Activated CD8-positive, alpha-beta memory T cell treated with anti-CD3 and anti-CD28 coated beads for 1 hour (primary cell): ENCODE measurements at places on chromosomes 4 and X.
A peak's percentile ranks its signal among the peaks of the same experiment; 100 is the strongest.

- DNase-seq: no peak
Measured at GRCh38 chrX:153305972-153306371, 15.6 kb downstream of the PNMA6F start.

- DNase-seq: no peak
Measured at GRCh38 chr4:109614015-109614414, 54.0 kb downstream of the MCUB start.

DNA sequence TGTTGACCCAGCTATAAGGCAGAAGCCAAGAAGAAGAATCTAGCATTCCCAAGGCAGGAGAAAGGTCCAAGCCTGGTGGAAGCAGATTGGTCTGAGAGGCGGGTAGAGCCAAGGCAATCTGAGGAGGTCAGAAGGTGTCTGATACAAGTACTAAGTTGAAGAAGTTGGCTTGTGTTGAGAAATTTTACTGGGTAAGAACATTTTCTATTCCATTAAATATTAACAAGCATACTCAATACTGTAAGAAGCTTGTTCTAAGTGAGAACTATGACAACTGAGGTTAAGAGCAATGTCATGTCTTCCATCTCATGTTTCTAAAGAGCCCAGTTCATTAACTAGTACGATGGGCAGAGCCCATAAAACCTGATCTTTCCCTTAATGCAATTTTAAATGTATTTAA is 75.0 kb downstream of the FAM13A start:
- DNase-seq: no peak

GRCh38 chr4:185846505-185847150 is 34.6 kb upstream of the SORBS2 start:
- no peak for DNase-seq

GRCh38 chr4:85826060-85826678 is 351.2 kb downstream of the ARHGAP24 start:
- no peak for DNase-seq

DNA sequence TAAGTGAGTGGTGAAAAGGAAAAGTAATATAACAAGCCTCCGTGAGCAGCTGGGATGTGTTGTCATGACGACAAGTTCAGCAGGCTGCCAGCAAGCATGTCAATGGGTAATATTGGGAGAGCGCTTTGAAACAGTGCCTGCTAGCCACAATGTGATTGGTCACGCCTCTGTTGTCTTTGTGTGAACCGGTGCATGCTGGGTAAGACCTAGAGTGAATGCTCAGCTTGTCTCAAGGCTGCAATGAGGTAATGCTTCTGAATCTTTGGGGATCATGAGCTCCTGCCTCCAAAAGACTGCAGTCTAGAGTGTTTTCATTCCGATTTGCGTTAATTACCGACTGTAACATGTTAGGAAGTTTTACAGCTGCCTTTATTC is 54.9 kb downstream of the STOX2 start:
- no peak for DNase-seq

- no peak for DNase-seq
Measured at GRCh38 chr4:1582227-1582626, 101.9 kb downstream of the FAM53A start.

- no peak for DNase-seq
Measured at GRCh38 chr4:67725132-67725531, 24.2 kb upstream of the UBA6 start.

DNA sequence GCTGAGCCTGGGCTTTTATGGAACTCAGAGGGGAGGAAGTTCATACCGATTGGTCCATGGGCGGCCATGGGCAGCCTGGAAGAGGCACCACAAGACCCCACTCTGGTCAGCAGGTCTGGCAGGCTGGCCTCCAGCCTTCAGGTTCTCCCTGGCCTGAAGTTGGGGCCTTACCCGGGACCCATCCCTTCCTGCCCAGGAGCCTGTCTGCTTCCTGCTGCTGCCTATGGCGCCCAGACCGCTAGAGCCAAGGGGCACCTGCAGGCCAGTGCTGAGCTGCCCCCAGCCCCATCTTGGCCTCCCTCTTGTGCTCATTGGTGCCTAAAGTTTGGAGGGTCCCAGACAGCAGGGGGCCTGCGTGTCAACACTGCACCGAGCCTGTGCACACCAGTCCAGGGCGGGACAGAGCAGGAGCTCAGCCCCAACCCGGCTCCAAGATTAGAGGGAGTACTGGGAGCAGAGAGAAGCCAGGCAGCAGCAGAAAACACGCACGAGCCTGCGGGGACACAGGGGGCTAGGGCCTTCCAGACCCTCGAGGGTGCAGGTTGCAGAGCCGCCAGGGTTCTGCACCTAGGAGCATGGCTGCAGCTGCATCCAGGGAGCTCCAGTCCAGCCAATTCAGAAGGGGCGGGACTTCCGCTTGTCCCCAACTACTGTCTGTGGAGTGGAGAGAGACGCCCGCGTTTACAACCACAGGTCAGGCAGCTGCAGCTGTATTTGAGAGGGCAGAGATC is 30.7 kb upstream of the ZNF280C start:
- no peak for DNase-seq

DNA sequence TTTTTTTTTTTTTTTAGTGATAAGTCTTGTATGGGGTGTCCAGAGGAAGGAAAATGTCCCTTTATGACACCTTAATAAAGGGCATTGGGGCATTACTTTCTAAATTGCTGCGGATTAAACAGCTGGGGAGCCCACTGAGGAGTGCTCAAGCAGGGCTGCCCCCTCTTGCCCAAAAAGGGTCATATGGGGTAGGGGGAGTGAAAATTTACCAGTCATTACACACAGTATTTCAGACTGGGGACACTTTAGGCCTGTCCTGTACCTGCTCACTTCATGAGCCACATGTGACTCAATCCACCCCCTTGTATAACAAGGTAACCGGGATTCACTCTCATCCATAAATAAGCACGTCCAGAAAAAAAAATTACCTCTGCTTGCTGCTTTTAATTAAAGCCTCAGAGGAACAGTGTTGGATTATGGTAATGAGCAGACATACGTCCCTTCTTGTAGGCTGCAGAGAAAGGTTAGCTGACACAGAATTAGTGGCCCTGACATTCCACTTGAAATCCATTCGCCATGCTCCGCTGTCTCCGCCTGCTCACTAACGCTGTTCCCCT is 1.8 kb downstream of the PRDM8 start:
- no peak for DNase-seq

GRCh38 chrX:17758382-17758781 is 21.1 kb downstream of the SCML1 start:
- DNase-seq: no peak

DNA sequence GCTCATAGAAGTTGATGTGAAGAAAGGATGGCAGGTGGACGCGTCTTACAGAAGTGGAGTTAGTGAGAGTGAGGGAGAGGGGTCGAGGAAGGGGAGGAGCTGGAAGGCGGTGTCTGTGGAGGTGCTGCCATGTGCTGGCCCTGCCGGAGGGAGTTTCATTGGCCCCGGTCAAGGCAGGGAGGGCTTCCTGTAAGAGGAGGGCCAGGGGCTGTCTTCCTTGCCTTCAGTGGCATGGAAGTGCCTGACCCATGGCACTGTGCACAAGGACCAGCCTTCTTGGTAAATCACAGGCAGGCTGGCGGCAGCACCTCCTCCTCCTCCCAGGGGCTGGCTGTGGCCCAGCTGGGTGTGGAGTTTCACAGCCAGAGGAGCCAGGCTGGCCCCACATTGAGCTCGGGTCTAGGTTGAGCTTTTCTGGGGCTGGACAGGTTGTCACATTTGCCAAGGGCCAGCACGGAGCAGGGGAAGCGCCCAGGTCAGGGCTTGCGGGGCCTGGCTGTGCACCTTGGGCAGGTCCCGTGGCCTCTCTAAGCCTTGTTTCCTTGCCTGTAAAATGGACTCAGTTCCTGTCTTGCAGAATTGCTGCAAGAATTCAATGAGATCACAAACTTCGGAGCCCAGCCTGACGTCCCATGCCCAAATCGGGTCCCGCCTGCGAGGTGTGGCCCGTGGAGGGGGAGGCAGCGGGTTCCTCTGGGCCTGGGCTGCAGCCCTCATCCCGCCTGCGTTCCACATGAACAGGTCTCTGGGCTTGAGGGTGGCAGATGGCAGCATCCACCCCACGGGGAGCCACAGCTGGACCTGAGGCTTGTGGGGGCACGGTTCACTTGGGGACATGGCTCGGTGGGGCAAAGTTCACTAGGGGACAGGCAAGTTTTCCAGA is 7.0 kb downstream of the HTRA3 start:
- no peak for DNase-seq

GRCh38 chr4:10028910-10029309 is 7.6 kb upstream of the SLC2A9 start:
- DNase-seq: no peak

DNA sequence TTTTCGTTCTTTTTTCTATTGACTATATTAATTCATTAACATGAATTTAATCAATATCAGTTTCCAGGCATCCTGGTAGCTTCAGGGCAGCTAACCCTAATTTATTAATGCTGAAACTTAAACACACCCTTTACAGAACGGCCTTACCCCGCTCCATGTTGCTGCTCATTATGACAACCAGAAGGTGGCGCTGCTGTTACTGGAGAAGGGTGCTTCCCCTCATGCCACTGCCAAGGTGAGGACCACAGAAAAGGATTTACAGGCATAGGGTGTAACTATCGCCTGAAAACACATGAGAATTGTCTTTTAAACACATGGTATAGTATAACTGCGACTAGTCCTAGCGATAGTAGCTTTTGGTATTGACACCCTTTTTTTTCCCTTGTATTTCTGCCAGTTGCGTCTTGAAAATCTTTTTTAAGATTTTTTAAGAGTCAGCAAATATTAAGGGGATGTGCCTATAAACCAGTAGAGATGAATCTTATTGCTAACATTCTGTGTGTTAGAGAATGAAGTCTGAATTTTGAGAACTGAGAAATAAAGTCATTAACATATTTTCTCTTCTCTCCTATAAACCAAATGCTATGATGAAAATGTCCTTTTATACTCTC is 229.0 kb downstream of the ANK2 start:
- DNase-seq: peak; percentile 3

- no peak for DNase-seq
Measured at GRCh38 chr4:156169861-156170260, 216.2 kb upstream of the CTSO start.

- DNase-seq: no peak
Measured at GRCh38 chrX:119880552-119881437, 9.2 kb downstream of the NDUFA1 start.
